Mucosa of gallbladder (tissue), 1 donor: ENCODE measurements at places on chromosomes 11 and 22. TPM values are rescaled to one million over a fixed set of nuclear protein-coding genes. Genes with fewer than 3 reads are reported as not detected.

Gene SYT13
- 154 TPM for total RNA-seq

Gene BIRC3
- 20.2 TPM for total RNA-seq

Gene ASPHD2
- 5.5 TPM for total RNA-seq

- no peak for DNase-seq
Observed at GRCh38 chr11:116343270-116343669, 429.5 kb downstream of the BUD13 start.

DNA sequence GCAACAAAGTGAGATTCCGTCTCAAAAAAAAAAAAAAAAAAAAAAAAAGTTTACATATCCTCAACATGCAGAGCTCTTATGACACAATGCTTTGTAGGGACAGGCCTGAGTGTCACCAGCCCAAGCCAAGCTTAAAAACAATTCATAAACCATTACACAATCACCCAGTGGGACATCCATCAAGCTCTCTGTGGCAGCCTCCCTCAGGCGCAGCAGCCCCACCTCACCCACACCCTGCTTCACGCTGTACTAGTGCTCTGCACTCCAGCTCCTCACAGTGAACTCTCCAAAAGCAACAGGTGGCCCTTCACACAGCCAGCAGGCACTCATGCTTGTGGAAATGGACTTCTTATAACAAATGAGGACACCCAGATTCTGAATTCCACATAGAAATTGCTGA is 3.5 kb upstream of the FOXRED2 start:
- no peak for DNase-seq

- DNase-seq: no peak
Observed at GRCh38 chr11:11380883-11381282, 27.8 kb upstream of the CSNK2A3 start.

GRCh38 chr11:72026090-72026489 is 27.4 kb downstream of the IL18BP start:
- DNase-seq: no peak

DNA sequence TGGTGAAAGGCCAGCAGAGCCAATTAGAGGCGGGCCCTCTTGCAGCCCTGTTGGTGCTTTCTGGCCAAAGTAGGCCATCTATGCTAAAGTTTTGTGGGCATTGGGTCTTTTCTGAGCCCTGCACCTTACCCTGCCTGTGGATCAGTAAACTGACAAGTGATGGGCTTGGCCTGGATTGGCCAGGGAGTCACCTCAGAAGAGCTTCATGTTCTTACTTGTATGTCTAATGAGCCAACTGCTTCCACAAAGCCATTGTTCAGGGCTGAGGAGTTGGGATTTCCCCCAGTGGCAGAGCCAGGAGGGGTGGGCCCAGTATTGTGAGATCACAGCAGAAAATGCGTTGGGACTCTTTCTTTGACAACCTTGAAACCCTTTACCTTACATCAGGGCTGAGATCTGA is 90.4 kb downstream of the CWC15 start:
- DNase-seq: no peak
